ENCODE measurements at places on chromosomes 2 and 18.

DNA sequence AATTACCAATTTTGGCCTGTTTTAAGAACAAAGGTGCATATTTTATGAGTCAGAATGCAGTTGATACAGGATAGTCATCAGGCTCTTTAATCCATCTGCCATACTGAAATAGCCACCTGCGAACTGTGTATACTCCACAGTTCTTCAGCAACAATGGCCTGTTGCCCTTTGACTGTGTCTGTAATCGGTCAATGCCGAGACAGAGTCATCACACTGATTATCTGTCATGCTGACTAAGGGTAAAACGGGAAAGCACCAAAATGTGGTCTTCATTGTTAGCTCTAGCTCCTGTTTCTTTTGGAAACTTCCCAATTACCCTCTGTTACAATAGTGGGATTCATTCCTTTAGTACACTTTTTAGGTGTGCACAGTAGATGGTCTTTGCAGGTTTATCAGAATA lies 871.7 kb downstream of the DPP10 start:
- no peak for DNase-seq

DNA sequence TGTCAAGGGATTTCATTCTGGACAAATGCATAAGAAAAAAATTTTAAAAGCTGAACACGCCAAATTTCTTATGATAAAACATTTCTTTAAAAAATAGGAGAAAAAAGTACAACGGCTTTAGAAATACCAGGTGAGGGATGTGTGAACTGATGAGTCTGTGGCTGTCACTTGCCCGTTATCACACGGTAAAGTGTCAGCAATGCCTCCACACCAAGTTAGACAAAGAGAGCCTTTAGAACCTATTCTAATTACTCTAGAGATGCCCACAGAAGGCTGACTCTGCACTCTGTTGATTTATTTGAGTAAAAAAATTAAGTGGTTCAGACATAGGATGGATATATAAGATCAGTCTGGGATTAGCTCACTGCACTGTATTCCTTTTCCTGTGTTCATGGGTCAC lies 523.8 kb downstream of the RNF144A start:
- no peak for DNase-seq

GRCh38 chr2:223196331-223196730 lies 144.3 kb downstream of the KCNE4 start:
- DNase-seq, result no peak

DNA sequence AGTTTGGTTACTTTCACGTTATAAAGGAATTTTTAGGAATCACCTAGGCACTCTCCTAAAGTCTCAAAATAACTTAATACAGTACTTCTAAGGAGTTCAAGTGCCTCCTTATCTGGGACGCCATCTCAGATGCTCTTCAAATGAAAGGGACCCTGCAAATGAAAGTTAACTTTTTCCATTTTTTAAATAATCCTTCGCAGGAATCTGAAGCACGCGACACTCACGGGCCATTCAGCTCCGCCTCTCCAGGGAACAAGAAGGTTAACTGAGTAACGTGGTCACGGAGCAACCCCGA lies 537 bp upstream of the ZC3H15 start:
- no peak for DNase-seq

GRCh38 chr18:2715990-2716389 lies 60.5 kb downstream of the SMCHD1 start:
- DNase-seq, result no peak

- no peak for DNase-seq
Measured at GRCh38 chr2:70767699-70768589, at the start of gene ADD2. TSS of gene ADD2 (minus strand) at chr2:70768200. CDS start at chr2:70706408, 61,792 bp downstream.

DNA sequence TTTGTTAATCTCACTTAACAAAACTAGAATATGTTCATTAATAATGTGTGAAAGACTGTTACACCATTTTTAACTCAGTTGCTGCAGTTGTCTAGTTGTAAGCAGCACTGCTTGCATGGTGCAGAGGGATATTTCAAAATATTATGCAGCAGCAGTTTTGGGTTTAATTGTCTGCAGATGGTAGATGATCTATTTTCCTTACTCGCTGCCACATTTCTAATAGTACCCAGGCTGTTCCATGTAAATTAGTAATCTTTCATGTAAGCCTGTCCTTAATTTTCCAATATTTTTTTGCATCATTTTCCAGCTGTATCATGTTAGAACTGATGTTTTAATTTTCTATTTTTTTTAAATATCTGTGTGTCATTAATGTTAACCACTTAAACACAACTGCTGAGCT lies 488.1 kb upstream of the RAB12 start:
- no peak for DNase-seq

GRCh38 chr2:156581280-156581679 lies 145.1 kb downstream of the GPD2 start:
- DNase-seq, result no peak
